ENCODE measurements at places on chromosomes 3 and 15. TPM values are rescaled to one million over a fixed set of nuclear protein-coding genes. Genes with fewer than 3 reads are reported as not detected.

DNA sequence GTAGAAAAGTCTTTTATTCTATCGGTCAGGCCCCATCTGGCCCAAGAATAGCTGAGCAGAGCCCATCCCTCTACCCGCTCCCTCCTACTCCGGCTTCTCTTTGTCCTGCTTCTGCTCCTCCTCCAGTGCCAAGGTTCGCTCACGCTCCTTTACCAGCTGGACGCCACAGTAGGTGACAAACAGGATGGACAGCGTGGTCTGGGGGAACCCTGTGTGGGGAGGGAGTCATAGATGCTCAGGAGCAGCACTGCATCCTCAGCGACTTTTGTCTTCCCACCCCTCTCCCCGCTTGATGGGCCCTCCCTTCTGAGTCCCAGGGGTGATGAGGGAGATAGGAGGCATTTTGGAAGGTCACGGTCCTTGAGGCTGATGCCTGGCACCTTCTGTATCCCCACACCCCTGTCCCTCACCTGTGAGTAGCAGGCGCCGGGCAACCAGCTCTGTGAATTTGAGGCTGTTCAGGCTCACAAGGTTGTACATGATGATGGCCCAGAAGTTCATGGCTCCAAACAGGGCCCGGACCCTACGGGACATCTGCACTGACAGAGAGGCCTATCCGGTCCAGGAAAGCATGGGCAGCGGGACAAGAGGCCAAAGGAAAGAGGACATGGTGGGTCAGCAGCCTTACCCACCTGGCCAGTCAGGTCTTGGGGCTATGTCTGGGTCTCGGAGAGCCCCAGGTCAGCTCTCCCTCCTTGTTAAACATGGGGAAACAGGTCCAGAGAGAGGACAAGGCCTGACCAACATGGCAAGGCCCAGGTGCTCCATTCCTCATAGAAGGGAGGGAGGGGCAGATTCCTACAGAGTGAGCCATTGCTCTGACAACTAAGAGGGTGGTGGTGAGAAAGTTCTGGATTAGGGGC, 7.6 kb downstream of the KLHL40 start:
- H3K4me3 ChIP-seq = no peak overlapping the region
- no peak overlapping the region for H3K27ac ChIP-seq
- H3K4me1 ChIP-seq = peaks cover 29% of the 10 kb centered on the region
- H3K27me3 ChIP-seq = peaks cover 9% of the 10 kb centered on the region
- DNase-seq = no peak

GRCh38 chr15:43187544-43188155, 2.4 kb downstream of the CCNDBP1 start:
- H3K27ac ChIP-seq = no peak overlapping the region
- H3K27me3 ChIP-seq = peaks cover 4% of the 10 kb centered on the region
- no peaks in the 10 kb centered on the region for H3K36me3 ChIP-seq
- H3K4me3 ChIP-seq = peak overlapping the region; percentile 30
- H3K4me1 ChIP-seq = peaks cover 2% of the 10 kb centered on the region

DNA sequence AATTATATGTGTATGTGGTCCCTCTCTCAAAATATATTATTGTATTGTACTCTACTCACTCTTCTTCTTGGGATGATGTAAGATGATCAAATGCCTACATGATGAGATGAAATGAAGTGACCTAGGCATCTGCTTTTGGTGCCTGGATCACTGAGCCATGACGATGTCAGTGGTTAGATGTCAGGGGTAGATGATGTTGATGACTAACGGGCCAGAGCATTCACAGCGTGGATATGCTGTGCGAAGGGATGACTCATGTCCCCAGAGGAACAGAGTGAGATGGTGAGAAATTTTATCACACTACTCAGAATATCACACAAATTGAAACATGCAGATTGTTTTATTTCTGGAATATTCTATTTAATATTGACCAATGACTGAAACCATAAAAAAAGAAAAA, 233.9 kb upstream of the CADM2 start:
- peaks cover 15% of the 10 kb centered on the region for H3K4me1 ChIP-seq
- H3K27ac ChIP-seq = peak overlapping the region; percentile 57

GRCh38 chr3:129602309-129602708, 4.2 kb downstream of the PLXND1 start:
- H3K4me1 ChIP-seq = peaks cover 22% of the 10 kb centered on the region
- DNase-seq = no peak
- no peaks in the 10 kb centered on the region for H3K36me3 ChIP-seq
- H3K27ac ChIP-seq = peak overlapping the region; percentile 11

GRCh38 chr3:112814266-112814665, 32.4 kb downstream of the CD200R1L start:
- DNase-seq = no peak
- H3K27ac ChIP-seq = no peak overlapping the region
- H3K4me3 ChIP-seq = no peak overlapping the region
- H3K4me1 ChIP-seq = peaks cover 9% of the 10 kb centered on the region
- peaks cover 1% of the 10 kb centered on the region for H3K27me3 ChIP-seq

- no peak overlapping the region for H3K4me3 ChIP-seq
- H3K27me3 ChIP-seq = no peaks in the 10 kb centered on the region
- no peaks in the 10 kb centered on the region for H3K4me1 ChIP-seq
- H3K36me3 ChIP-seq = no peaks in the 10 kb centered on the region
- no peak overlapping the region for H3K27ac ChIP-seq
Measured at GRCh38 chr3:32492684-32493436, 9.8 kb downstream of the CMTM6 start.

GRCh38 chr3:51712511-51712931, 5.7 kb downstream of the GRM2 start:
- no peak for DNase-seq
- H3K36me3 ChIP-seq = peaks cover 28% of the 10 kb centered on the region
- H3K27me3 ChIP-seq = peaks cover 16% of the 10 kb centered on the region
- no peak overlapping the region for H3K27ac ChIP-seq
- H3K4me1 ChIP-seq = peaks cover 39% of the 10 kb centered on the region
- no peak overlapping the region for H3K4me3 ChIP-seq

DNA sequence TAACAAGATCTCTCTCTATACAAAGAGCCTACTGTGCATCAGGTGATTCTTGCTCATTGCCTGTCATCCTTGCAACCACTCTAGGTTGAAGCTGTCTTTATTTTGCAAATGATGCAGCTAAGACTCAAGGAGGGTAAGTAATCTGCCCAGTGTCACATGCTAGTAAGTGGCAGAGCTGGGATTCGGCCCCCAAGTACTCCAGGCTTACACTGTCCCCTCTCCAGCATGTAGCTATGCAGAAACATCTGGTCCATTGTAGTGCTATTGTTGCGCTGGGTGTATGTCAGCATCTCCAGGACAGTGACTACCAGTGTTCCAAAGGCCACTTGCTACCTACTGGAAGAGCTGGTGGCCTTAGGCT, 248.9 kb downstream of the SLCO3A1 start:
- no peak overlapping the region for H3K27ac ChIP-seq
- DNase-seq = no peak
- peaks cover 27% of the 10 kb centered on the region for H3K4me1 ChIP-seq
- peaks cover 5% of the 10 kb centered on the region for H3K27me3 ChIP-seq
- no peak overlapping the region for H3K4me3 ChIP-seq

- no peak overlapping the region for H3K27ac ChIP-seq
- peaks cover 12% of the 10 kb centered on the region for H3K36me3 ChIP-seq
- H3K4me3 ChIP-seq = no peak overlapping the region
- DNase-seq = no peak
Measured at GRCh38 chr15:25972141-25972675, 109.1 kb upstream of the ATP10A start.

DNA sequence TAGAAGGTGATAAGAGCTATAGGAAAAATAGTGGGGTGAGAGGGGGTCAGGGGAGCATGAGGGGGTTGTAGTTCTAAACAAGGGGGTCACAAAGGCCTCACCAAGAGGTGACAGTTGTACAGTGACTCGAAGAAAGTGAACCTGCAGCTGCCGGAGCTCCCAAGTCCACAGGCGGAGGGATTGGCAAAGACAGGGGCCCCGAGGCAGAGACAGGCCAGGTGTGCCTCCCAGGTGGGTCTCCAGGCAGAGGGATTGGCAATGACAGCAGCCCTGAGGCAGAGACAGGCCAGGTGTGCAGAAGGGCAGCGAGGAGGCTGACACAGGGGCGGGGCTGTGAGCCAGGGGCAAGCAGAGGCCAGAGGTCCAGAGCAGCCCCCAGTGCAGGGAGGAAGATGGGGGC, 63.7 kb downstream of the DNAJB8 start:
- no peak overlapping the region for H3K4me3 ChIP-seq
- H3K27ac ChIP-seq = no peak overlapping the region
- no peaks in the 10 kb centered on the region for H3K36me3 ChIP-seq
- H3K27me3 ChIP-seq = peaks cover 11% of the 10 kb centered on the region

- no peak overlapping the region for H3K27ac ChIP-seq
- DNase-seq = no peak
- no peaks in the 10 kb centered on the region for H3K36me3 ChIP-seq
Measured at GRCh38 chr3:81531263-81531662, 230.2 kb downstream of the GBE1 start.

DNA sequence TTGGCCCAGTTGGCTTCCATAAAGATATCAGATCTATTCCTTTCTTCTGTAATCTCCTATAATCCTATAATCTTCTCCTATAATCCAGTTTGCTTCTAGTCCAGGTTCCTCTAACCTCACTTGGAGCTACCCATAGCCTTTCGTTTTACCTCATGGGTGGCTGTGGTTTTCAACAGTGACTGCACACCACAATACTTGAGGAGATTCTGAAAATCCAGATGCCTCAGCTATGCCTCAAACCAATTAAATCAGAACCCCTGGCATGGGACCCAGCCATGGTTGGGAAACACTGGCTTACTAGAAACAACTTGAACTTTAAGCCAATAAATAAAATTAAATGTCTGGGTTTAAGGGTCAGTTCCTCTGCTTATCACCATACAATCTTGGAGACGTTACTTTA, 86.1 kb upstream of the NTRK3 start:
- DNase-seq = no peak
- H3K27ac ChIP-seq = no peak overlapping the region
- no peak overlapping the region for H3K4me3 ChIP-seq
- H3K36me3 ChIP-seq = no peaks in the 10 kb centered on the region

- DNase-seq = peak; percentile 41
- H3K4me1 ChIP-seq = no peaks in the 10 kb centered on the region
- peaks cover 2% of the 10 kb centered on the region for H3K27me3 ChIP-seq
- H3K36me3 ChIP-seq = peaks cover 42% of the 10 kb centered on the region
- no peak overlapping the region for H3K27ac ChIP-seq
- no peak overlapping the region for H3K4me3 ChIP-seq
Measured at GRCh38 chr3:39990532-39990931, 181.1 kb downstream of the MYRIP start.

GRCh38 chr3:52174896-52175295, 20.7 kb upstream of the POC1A start:
- H3K27ac ChIP-seq = no peak overlapping the region
- H3K27me3 ChIP-seq = peaks cover 4% of the 10 kb centered on the region
- H3K4me1 ChIP-seq = peaks cover 7% of the 10 kb centered on the region
- no peak for DNase-seq
- H3K4me3 ChIP-seq = no peak overlapping the region

- H3K4me1 ChIP-seq = peaks cover 4% of the 10 kb centered on the region
- H3K27ac ChIP-seq = no peak overlapping the region
- DNase-seq = no peak
- H3K36me3 ChIP-seq = no peaks in the 10 kb centered on the region
- H3K27me3 ChIP-seq = no peaks in the 10 kb centered on the region
Measured at GRCh38 chr3:152364237-152364636, 95.5 kb downstream of the MBNL1 start.

- H3K27me3 ChIP-seq = no peaks in the 10 kb centered on the region
- H3K4me3 ChIP-seq = no peak overlapping the region
- H3K27ac ChIP-seq = no peak overlapping the region
Measured at GRCh38 chr3:57423335-57423734, 120.8 kb downstream of the DNAH12 start.

- H3K4me3 ChIP-seq = no peak overlapping the region
- no peak for DNase-seq
- no peaks in the 10 kb centered on the region for H3K27me3 ChIP-seq
- H3K27ac ChIP-seq = no peak overlapping the region
- no peaks in the 10 kb centered on the region for H3K4me1 ChIP-seq
- no peaks in the 10 kb centered on the region for H3K36me3 ChIP-seq
Measured at GRCh38 chr15:87846746-87847145, 409.8 kb downstream of the NTRK3 start.

DNA sequence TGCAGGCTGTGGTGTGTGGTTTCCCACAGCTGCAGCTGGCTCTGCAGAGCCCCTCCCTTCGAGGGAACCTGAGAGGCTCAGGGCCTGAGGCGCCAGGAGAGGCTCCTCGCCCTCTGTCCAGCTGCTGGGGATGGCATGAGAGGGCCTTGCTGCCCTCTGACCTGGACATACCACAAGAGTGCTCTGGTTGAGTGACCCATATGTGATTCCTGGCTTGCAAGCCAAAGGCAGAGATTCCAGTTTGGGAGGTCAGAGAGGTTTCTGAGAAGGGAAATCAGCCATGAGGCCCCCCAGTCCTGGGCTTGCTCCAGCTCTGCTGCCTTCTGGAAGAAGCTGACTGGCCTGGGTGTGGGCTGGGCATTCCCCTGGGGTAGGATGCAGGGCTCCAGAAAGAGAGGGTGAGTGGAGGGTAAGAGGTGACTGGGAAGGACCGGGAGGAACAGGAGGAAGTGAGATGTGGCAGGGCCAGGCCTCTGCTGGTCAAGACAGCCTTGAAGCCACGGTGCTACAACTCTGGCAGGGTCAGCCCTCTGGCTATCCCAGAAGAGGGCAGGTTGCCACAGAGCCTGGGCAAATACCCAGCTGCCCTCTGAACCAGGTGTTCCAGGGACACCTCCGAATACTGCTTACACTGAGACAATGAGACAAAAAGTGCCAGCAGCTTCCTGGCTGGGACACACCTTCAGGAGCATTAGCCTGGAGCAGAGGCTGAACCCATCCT, 16.0 kb upstream of the SRP14 start:
- no peaks in the 10 kb centered on the region for H3K4me1 ChIP-seq
- no peak overlapping the region for H3K27ac ChIP-seq
- DNase-seq = no peak
- H3K4me3 ChIP-seq = no peak overlapping the region
- peaks cover 5% of the 10 kb centered on the region for H3K36me3 ChIP-seq

- no peaks in the 10 kb centered on the region for H3K27me3 ChIP-seq
- no peaks in the 10 kb centered on the region for H3K4me1 ChIP-seq
- no peaks in the 10 kb centered on the region for H3K36me3 ChIP-seq
- H3K4me3 ChIP-seq = no peak overlapping the region
- no peak overlapping the region for H3K27ac ChIP-seq
- DNase-seq = no peak
Measured at GRCh38 chr15:45903283-45903682, 268.5 kb downstream of the SQOR start.

The COL6A6 gene
- 0.25 TPM for total RNA-seq

The CAMK2N2 gene
- 14.8 TPM for total RNA-seq

The CLDN1 gene
- total RNA-seq = not detected

The SCAANT1 gene
- total RNA-seq = not detected

The CCDC33 gene
- 0.49 TPM for total RNA-seq

The KNL1 gene
- 4.0 TPM for total RNA-seq

The SLC2A2 gene
- not detected for total RNA-seq

The GOLGA8B gene
- 161 TPM for total RNA-seq

The CHRNB4 gene
- total RNA-seq = 71.6 TPM

The PRTG gene
- total RNA-seq = 19.4 TPM

The MYO5C gene
- total RNA-seq = 0.66 TPM

The PTPRG gene
- total RNA-seq = 52.1 TPM

The NPAP1 gene
- 0.07 TPM for total RNA-seq

The SERINC4 gene
- not detected for total RNA-seq

The SUCNR1 gene
- total RNA-seq = not detected

Measured in glutamatergic neuron (in vitro differentiated cells).